ENCODE measurements at places on chromosomes 7 and 10.

DNA sequence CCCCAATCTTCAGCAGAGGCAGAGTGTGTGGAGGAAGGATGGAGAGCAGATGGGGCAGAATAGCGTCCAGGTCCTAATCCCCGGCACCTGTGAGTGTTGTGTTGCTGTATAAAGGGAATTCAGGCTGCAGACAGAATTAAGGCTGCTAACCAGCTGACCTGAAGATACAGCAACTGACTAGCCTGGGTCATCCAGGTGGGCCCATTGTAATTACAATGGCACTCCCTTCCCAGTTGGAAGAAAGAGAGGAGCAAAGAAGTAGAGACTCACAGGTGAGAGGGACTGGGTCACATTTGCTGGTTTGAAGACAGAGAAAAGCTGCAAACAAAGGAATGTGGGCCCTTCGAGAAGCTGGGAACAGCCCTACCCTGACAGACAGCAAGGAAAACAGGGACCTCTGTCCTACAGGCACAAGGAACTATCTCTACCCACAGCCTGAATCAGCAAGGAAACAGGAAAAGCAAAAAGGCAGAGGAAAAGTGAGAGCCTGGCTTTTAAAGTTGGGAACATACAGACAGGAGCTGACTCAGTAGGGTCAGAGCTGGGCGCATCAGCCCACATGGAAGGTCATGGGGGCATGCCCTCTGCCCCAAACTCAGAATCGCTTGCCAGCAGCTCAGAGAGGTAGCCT is 11.6 kb upstream of the TMEM72 start:
- no peak for DNase-seq

DNA sequence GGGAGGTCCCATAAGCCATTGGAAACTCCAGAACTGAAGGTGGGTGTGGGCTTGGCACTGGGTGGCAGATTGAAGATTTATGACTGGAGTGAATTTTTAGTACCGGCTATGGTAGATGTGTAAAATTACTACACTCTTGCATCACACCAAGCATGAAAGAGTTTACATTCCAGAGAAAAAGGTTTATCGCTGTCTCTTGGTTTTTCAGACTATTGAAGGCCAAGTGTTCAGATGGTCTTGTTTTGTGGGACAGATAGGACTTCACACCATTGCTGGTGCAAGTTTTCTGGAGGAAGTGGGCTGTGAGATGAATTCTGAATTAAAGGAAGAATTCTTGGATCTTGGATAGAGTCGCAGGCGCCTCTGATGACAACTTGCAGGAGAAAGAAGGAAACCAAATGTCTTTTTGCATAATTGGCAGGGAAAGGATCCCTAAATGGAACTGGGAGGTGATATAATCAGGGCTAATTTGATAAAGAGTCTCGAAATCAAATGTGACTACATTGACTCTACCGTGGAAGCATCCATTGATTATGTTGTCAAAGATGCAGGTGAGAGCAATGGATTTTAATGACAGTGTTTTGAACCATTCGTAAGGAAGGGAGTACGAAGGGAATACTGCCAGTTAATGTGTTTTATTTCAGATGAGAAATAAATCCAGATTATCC is 14.2 kb upstream of the NMT2 start:
- no peak for DNase-seq

DNA sequence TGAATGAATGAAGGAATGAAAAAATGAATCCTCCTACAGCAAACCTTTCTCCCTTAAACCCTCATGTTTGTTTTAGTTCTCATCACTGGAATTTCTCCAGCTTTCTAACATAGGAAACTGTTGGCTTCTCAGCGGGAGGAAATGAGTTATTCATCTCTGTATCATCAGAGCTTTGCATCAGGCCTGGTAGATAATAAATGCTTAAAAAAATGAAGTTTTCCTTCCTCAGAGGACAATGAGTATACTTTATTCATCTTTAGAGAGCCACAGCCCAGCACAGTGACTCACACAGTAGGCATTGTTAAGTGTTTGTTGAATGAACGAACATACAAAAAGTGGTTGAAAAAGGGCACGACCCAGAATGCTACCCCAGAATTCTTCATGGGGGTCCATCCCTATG is 62.6 kb downstream of the COL13A1 start:
- DNase-seq = no peak

- no peak for DNase-seq
Observed at GRCh38 chr7:143238289-143238980, 16.6 kb downstream of the TAS2R40 start.

GRCh38 chr7:141203586-141203985 is 129.7 kb downstream of the TMEM178B start:
- DNase-seq = no peak

- DNase-seq = no peak
Observed at GRCh38 chr10:100873146-100873826, 39.5 kb upstream of the SLF2 start.
